ENCODE measurements at places on chromosomes 6 and 20.

- no peak for DNase-seq
These were observed 19.5 kb downstream of the GCM2 start for GRCh38 chr6:10862361-10862760.

GRCh38 chr6:43436577-43437282 lies 9.4 kb downstream of the ABCC10 start:
- peak; percentile 86 for DNase-seq

GRCh38 chr6:51655517-51655916 lies 431.9 kb downstream of the PKHD1 start:
- DNase-seq, result no peak

DNA sequence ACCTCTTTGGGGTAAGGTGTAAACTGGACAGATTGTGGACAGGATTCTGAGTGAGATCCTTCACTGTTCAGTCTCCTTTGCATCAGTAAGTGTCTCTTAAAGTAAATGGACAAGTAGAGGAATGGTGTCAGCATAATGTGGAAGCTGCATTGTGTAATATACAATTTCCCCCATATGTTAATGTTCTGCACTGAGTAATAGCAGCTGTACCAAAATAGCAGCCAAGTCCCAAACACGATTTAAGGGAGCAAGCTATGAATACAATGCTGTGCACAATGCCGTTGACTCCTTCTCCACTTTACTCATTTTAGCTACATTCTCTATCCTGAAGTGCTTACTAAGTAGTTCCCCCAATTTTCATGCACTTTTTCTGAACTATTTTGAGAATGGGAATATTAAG lies 21.1 kb upstream of the TRIM26 start:
- DNase-seq, result no peak

- DNase-seq, result peak; percentile 3
These were observed 205.3 kb downstream of the TBXT start for GRCh38 chr6:165962366-165962765.
